ENCODE measurements at places on chromosomes 1 and 21.

- no peak for DNase-seq
Measured at GRCh38 chr1:83546874-83547273, 452.1 kb downstream of the TTLL7 start.

- no peak for DNase-seq
Measured at GRCh38 chr1:158189624-158190023, 8.9 kb downstream of the CD1D start.

DNA sequence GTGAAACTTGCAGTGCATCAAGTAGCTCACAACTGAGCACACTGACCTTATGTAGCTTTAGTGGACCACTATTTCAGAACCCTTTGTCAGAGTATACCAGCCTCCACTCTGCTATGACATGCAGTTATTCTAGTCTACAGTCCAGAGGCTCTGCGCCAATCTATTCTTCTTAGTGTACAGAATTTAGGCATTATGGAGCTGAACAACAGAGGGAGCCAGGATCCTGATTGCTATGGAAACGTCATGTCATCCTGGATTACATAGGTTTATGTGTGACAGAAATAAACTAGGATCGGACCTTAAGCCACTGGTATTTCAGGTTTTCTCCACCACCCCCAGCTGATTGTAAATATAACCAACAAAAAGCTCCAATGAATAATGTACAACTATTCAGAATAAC is 48.1 kb upstream of the EEIG2 start:
- DNase-seq = no peak

- DNase-seq = no peak
Measured at GRCh38 chr1:24867084-24867870, 62.8 kb downstream of the RUNX3 start.

- DNase-seq = no peak
Measured at GRCh38 chr1:156993426-156994147, 52.0 kb downstream of the ARHGEF11 start.

- no peak for DNase-seq
Measured at GRCh38 chr21:26137379-26138060, 33.0 kb downstream of the APP start.

DNA sequence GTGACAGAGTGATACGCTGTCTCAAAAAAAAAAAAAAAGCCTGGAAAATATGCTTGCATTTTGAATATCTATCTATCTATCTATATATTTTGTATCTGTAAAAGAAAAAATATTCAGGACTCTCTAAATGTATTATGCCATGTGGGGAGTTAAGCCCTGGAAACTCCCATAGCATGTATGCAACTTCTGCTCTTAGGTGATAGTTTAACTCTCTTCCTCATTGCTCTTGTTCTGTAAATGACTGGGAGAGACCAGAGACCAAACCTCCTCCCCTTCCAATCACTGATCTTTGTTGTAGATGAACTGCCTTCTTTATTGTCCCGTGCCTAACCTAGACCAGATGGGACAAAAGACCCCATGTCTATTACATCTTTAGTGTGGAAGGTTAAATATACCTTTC is 37.6 kb upstream of the CAMTA1 start:
- DNase-seq = no peak

- DNase-seq = no peak
Measured at GRCh38 chr1:203153989-203154821, 21.4 kb downstream of the MYBPH start.

DNA sequence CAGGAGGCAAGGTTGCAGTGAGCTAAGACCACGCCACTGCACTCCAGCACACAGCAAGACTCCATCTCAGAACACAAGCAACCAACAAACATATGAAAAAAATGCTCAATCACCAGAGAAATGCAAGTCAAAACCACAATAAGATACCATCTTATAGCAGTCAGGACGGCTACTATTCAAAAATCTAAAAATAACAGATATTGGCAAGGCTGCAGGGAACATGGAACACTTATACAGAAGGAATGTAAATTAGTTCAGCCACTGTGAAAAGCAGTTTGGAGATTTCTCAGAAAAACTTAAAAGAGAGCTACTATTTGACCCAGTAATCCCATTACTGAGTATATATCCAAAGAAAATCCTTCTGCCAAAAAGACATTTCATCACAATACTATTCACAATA is 27.6 kb upstream of the POGK start:
- DNase-seq = no peak

- DNase-seq = no peak
Measured at GRCh38 chr1:111599781-111600693, 19.6 kb upstream of the RAP1A start.

GRCh38 chr21:30491963-30492428 is at the start of gene KRTAP19-3:
Gene KRTAP19-3, minus strand, starts transcription at chr21:30492013. Its CDS starts 56 bp downstream, at chr21:30491957.
- DNase-seq = no peak

GRCh38 chr1:41823471-41823870 is 95.3 kb downstream of the HIVEP3 start:
- no peak for DNase-seq

- no peak for DNase-seq
Measured at GRCh38 chr1:43495204-43495603, 35.5 kb upstream of the PTPRF start.

- no peak for DNase-seq
Measured at GRCh38 chr1:43077273-43077672, 94.8 kb downstream of the EBNA1BP2 start.

GRCh38 chr1:38268226-38268625 is 221.6 kb upstream of the POU3F1 start:
- DNase-seq = no peak

GRCh38 chr1:227447531-227447990 is 115.8 kb upstream of the ZNF678 start:
- no peak for DNase-seq

GRCh38 chr1:233082778-233083550 is 132.6 kb downstream of the NTPCR start:
- no peak for DNase-seq

- no peak for DNase-seq
Measured at GRCh38 chr1:155553349-155553748, 9.3 kb downstream of the ASH1L start.

- DNase-seq = no peak
Measured at GRCh38 chr1:221292652-221293051, 413.4 kb downstream of the HLX start.

GRCh38 chr1:117576236-117576635 is 29.6 kb upstream of the TENT5C start:
- DNase-seq = no peak

GRCh38 chr1:91831132-91831930 is 54.6 kb downstream of the TGFBR3 start:
- no peak for DNase-seq

DNA sequence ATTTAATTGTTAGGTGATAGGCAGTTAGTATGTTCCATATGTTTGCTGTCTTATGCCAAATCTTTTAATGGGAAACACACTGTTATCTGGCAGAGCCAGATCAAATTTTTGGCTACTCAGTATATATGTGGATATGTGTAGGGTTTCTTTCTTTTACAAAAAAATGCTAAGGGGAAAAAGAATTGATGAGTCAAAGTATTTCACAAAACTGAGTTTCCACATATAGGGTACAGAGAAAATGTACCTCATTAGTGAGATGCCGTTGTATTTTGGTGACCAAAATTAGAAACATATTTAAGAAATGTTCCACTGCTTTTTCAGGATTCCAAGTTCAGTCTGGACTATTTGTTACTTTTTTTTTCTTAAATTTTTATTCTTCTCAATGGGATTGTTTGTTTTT is 201.2 kb upstream of the PTGFR start:
- no peak for DNase-seq

DNA sequence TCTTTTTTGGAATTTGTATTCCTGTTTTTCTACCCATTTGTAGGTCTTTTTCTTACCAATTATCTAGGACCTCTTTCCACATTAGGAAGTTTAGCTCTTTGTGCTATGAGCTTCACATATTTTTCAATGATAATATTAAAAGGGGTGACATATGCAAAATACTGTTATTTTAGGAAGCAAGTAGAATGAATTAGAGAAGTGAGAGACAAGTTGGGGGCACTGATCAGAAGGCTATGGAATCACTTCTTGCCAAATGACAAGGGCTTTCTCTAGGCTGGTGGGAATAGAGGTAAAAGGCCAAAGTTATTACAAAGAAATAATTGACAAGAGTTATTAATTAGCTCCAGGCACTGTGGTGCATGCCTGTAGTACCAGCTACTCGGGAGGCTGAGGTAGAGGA is 4.3 kb upstream of the BCAR3 start:
- DNase-seq = no peak

GRCh38 chr1:19812875-19813642 is 2.0 kb downstream of the RNF186 start:
- DNase-seq = no peak

DNA sequence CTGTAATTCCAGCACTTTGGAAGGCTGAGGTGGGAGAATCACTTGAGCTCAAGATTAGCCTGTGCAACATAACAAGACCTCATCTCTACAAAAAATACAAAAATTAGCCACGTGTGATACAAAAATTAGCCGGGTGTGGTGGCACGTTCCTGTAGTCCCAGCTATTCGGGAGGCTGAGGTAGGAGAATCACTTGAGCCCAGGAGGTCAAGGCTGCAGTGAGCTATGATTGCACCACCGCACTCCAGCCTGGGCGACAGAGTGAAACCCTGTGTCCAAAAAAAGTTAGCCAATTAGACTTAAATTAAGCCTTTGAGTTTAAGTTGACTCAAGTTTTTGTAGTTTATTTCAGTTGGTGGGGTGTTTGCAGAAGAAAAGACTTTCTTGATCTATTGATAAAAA is 11.8 kb downstream of the CXADR start:
- DNase-seq = no peak

GRCh38 chr1:209647156-209647555 is 5.1 kb downstream of the LAMB3 start:
- no peak for DNase-seq

DNA sequence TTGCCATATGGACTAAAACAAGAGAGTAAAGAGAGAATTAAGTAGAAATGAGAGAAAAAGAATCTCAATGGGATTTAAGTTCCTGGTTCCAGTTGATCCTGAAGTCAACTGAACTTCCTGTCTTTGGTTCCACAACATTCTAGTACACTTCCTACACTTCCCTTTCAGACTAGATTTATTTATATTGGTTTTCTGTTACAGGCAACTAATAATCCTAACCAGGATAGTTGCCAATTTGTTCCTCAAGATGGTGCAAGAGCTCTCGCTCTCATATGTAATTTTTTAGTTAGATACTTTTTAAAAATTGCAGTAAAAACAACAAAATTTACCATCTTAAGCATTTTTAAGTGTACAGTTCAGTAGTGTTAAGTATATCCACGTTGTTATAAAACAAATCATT is 28.8 kb upstream of the TRIM45 start:
- DNase-seq = no peak

DNA sequence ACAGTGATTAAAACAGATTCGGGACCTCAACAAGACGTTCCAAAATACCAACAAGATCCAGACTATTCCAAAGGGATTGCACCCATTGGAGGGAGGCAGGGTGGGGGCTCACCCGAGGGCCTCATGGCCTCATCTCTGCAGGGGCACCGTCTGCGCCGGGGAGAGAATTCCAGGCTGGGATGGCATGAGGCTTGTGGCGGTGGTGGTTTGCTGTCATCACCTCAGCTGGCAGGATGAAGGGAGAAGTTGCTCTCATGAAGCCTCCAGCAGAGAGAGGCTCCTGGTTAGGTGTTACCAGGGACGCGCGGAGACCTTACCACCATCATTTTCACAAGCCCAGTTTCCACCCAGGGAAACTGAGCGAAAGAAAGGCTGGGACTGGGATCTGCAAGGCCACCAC is 6.7 kb upstream of the PDPN start:
- no peak for DNase-seq

GRCh38 chr1:59360170-59360569 is 63.3 kb downstream of the FGGY start:
- no peak for DNase-seq

GRCh38 chr1:74811436-74812179 is 78.7 kb downstream of the TYW3 start:
- no peak for DNase-seq

- DNase-seq = no peak
Measured at GRCh38 chr1:197837911-197838310, 62.6 kb upstream of the DENND1B start.

DNA sequence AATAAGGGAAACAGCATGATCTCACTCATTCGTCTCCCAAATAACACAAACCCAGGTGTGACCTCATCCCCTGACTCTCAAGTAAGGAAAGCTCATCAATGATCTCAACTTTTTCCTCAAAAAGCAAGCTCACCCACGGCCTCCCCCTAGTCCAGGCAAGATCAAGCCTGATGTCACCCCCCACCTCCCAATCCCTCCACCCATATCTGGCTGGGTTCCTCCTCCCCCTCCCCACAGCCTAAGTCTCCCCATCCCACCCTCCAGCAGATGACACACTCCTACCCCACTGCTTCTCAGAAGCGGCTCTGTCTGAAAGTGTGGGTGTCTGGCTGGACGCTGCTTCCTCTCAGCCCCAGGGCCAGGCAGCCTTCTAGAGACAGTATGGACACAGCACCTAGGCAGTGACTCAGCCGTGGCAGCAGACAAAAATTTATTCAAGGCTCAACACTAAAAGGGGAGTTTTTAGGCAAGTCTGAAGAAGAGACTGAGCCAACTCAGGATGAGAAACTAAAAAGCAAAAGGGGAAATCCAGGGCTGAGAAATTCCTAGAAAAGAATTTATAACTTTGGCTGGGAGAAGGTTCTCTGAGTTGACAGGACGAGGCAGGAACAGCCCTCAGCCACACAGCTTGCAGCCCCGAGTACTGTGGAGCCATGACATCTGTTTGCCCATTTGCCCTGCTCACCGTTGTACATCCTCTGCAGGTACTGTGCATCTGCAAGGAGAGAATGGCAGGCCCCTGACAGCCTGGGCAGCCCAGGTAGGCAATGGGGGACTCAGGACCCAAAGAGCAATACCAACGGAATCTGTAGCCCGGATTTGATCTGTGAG is 81.6 kb upstream of the LRRC8D start:
- DNase-seq = peak; percentile 49

DNA sequence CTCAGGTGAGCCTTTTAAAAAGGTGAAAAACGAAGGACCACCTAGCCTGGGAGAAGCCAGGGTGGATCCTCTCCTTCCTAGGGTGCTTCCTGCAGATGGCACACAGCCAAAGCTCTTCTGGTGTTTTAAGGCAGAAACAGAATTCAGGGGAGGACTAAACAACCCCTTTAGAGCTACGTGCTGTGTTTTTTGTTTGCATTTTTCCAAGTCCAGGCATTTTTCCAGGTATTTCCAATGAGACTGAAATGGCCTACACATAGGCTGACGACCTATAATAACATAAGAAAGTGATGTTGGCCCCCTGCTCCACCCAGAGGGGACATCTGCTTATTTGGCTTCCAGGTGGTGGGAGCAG is 83.8 kb downstream of the CAPZB start:
- DNase-seq = no peak

- no peak for DNase-seq
Measured at GRCh38 chr21:16020878-16021277, 291.1 kb downstream of the USP25 start.

DNA sequence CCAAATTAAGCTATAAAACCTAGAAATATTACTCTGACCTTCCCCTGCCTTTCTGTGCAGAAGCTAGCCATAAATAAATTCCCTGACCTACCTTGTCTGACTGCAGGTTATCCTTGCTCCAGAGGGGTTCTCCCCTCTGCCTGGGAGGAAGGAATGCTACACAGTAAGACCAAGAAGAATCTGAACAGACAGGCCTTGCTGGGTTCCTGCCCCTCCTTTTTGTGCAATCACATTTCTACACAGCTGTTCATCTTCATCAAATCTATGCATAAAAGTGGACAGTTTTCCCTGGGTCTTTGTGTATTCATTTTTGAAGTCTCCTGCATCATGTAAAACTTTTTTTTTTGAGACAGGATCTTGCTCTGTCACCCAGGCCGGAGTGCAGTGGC is 50.6 kb downstream of the DNTTIP2 start:
- DNase-seq = no peak

All from activated CD4-positive, alpha-beta T cell treated with anti-CD3 and anti-CD28 coated beads, Interleukin-2, amount 50 U/mL, for 4 hours (primary cell).